Hindlimb muscle (tissue), 1 donor: ENCODE measurements at places on chromosomes 2 and 18.

GRCh38 chr2:113304702-113305101 lies 26.0 kb upstream of the PAX8 start:
- DNase-seq, result no peak

DNA sequence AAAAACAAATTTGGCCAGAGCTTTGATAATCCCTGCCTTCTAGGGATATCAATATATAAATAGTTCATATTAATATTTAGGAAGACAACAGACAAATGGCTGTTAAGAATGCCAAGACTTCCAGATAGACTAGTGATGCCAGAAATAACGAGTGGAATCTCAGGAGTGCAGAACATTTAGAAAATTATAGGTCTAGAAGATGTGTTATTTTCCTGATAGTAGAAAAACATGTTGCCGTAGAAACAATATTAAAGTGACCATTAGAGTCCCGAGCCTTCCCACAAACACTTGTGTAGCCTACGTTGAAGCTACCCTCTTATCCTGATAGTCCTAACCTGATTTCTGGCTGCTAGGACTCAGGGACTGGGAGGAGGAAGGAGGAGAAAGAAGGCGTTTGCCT lies 54.3 kb upstream of the ITGA6 start:
- no peak for DNase-seq

- DNase-seq, result no peak
Observed at GRCh38 chr18:48184118-48184517, 225.1 kb downstream of the ZBTB7C start.

- DNase-seq, result peak; percentile 58
Observed at GRCh38 chr2:45748239-45748638, 96.8 kb downstream of the PRKCE start.

GRCh38 chr2:181042706-181043105 lies 62.3 kb downstream of the UBE2E3 start:
- DNase-seq, result no peak

DNA sequence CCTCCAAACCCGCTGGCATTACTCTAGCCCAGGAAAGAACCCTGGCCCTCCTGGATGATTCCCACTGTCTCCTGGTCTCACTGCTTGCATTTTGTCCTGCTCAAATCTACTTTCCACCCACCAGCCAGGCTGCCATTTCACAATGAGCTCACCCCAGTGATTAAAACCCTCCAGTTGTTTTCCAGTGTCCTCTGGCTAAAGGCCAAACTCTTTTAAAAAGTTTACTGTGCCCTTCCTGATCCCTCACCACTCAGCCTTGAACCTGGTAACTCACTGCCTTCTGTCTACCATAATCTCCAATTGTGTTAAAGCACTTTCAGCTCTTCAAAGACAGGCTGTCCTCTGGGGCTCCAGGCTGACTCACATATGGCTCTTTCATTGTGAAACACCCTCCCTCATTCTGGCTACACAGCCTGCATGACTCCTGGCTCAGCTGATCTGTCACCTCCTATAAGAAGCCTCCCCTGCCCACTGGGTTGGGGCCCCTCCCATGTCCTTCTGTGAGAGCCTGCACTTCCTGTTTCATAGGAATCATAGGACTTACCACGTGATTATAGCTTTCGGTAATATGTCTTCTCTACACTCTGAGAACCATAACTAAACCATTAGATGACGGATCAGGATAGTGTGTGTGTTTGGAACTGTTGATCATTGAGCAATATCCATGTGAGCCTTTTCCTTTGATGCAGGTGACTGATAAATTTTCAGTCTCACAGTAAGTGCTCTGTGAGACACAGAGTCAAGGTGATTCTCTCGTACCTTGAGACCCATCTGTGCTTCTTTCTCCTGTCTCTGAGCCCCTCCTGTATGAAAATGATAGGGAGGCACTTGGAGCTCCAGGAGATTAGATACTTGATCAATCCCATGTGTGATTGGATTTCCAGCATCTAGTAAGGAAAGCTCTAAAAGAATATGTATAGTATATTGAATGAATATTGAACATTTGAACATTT lies 590.8 kb upstream of the ID2 start:
- no peak for DNase-seq

DNA sequence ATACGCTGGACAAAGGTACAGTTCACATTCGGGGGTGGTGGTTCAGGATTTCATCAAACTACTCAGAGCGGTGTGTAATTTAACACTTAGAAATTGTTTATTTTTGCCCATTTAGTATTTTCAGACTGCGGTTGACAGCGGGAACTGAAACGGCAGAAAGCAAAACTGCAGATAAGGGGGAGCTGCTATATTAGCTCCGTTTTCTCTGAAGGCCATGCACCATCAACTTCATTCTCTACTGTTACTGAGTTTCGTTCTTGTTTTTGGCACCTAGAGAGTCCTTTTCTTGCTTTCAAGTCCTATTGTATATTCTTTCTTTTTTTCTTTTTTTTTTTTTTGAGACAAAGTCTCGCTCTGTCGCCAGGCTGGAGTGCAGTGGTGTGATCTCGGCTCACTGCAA lies 121.5 kb upstream of the SP3 start:
- DNase-seq, result no peak

GRCh38 chr2:110126086-110126773 lies 10.6 kb upstream of the MALL start:
- DNase-seq, result no peak

DNA sequence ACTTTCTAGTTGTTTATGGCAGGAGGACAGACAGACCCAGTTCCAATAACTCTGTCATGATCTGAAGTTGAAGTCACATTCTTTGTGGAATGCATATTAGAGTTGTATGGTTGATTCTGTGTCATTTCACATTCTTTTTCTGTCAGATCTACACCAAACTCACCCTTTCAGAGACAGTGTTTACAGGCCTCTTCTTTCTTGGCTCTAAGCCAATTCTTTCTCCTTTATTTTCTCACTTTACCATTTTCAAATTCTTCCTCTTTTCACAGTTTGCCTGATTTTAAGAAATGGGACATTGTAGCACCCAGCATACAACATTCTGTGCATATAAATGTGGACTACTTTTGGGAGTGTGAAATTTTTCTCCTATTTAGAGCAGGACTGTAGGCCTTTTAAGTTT lies 103.7 kb downstream of the CCDC85A start:
- DNase-seq, result no peak

GRCh38 chr2:173991856-173992588 lies 26.8 kb upstream of the SP3 start:
- DNase-seq, result peak; percentile 71

DNA sequence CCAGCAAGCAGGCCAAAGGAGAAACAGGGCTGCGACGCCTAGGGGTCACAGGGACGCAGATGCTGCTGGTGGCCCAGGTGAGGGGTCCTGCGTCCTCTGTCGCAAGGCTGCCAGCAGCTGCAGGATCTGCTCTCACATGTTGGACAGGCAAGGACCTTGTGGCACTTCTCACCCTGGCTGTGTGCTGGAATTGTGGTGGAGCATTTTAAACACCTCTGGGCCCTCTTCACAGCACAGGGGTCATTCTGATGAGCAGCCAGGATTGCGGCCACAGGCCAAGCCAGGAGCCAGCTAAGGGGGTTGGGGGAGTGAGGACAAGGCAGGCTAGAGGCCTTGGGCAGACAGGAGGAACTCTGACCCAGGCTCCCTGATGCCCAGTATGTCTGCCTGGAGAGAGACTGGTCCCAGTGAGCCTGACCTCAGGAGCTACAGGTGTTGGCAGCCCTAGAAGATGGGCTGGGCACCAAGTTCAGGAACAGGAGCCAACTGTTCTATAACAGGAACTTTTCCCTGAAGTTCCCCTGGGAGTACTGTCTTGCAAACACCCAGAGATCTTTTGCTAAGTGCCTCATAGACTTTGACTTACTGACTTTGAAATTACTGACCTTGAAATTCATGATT lies 40.2 kb downstream of the EFR3B start:
- no peak for DNase-seq

DNA sequence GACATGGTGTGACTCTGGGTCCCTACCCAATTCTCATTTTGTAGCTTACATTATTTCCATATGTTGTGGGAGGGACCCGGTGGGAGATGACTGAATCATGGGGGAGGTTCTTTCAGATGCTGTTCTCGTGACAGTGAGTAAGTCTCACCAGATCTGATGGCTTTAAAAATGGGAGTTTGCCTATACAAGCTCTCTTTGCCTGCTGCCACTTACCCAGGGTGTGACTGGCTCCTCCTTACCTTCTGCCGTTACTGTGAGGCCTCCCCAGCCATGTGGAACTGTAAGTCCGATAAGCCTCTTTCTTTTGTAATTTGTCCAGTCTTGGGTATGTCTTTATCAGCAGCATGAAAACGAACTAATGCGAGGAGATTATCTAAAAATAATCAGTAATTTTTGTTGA lies 1683.2 kb upstream of the SLC39A10 start:
- DNase-seq, result no peak

DNA sequence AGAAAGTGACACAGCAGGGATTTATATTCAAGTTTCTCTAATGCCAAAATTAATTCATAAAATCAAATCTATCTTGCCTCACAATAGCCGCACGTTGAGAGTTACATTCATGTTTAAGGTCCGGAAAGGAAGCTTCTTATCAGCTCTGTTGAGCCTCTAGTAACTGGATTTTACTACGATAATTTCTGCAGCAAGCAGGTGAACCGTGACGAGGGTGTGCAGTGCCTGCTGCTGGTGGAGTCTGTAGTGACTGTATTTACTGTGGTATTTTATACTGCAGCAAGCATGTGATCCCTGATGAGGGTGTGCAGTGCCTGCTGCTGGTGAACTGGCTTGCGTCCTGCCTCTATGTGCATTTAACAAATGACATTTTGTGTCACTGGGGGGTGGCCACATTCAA lies 120.0 kb downstream of the SNTG2 start:
- no peak for DNase-seq

- peak; percentile 61 for DNase-seq
Observed at GRCh38 chr2:55168221-55169154, 63.6 kb downstream of the CLHC1 start.

DNA sequence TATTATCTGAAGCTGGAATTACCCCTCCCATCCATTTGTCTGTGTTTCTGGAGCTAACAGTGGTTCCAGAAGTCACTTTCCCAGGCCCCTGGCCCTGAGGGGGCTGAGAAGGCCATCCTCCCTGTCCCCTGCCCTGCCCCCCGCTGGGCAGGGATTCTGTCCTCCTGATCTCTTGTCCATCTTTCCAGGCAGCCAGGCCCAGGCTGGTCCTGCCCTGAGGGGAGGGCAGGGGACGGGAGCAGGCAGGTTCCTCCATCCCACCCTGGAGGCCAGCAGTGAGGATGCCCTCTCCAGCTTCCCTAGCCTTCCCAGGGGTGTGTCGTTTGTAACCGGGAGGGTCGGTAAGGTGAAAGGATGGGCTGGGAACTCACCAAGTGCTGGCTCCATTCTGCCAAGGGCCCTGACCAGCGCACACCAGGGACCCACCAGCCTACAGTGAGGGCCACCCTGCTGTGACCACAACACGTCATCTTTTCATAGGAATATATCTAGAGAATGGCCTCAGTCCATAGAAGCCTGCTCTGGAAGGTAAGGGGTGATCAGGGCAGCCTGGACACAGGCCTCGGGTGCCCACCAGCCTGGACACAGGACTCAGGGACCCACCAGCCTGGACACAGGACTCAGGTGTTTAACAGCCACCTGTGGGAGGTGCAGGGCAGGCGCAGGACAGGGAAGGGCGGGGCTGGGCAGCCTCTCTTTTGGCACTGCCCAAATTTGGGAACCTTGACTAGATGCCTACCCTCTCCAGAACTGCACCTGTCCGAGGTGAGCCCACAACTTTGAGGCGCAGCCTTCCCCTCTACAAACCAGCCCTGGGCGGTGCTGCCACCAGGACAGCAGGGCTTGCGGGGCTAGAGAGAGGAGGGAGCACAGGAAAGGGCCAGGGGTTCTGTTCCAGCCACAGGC lies 35.8 kb upstream of the GPC1 start:
- no peak for DNase-seq

- no peak for DNase-seq
Observed at GRCh38 chr2:235876099-235876679, 292.0 kb downstream of the GBX2 start.

DNA sequence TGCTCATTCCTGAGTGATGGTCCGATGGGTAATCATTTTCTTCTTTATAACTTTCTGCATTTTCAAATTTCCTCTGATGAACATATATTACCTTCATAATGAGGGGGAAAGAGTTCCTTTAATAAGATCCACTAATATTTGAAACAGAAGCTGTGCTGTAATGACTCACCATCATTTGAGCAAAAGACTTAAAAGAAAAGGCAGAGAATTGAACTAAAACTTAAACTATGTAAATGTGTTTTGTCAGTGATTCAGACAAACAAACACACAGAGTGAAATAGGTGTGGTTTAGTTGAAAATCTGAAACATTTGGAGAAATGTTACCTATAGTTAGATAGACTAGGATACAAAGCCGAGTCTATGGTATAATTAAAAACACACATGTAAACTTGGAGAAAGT lies 209.6 kb downstream of the STK39 start:
- no peak for DNase-seq

DNA sequence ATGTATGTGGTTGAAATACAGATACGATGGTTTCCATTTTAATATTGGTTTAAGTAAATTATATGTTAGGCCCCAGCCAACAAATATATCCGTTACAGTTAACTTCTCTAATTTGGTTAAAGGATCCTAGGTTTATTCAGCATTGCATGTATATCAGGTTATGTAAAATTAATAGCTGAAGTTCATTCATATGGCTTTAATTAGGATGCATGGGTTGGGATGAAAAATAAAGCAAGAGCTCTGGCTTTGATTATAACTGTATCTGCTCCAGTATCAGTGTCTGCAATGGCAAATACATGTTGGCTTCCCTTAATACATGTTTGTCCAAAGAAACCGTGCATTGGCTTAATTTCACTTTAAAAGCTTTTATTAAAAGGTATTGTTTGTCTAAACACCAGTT lies 435.7 kb upstream of the SETBP1 start:
- DNase-seq, result no peak

DNA sequence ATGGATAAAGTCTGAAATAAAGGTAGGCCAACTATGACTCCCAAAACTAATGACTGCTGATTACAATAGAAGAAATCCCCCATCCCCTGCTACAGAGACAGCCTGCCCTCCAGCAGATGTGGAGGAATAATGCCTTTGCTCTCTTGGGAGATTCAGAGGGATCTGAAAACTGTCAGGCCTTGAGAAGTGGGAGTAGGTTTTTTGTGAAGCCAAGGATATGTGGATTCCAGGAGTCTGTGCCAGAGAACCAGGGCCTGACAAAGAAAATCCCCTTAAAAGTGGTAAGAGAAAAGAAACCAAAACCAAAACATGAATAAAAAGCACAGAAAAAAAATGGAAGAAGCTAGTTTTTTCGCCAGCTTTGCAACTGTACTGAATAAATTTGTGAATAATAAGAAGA lies 397.6 kb downstream of the ZNF521 start:
- DNase-seq, result peak; percentile 20

GRCh38 chr2:112644155-112644932 lies 1.4 kb upstream of the SLC20A1 start:
- no peak for DNase-seq

- DNase-seq, result no peak
Observed at GRCh38 chr2:168666339-168666738, 136.1 kb upstream of the NOSTRIN start.

DNA sequence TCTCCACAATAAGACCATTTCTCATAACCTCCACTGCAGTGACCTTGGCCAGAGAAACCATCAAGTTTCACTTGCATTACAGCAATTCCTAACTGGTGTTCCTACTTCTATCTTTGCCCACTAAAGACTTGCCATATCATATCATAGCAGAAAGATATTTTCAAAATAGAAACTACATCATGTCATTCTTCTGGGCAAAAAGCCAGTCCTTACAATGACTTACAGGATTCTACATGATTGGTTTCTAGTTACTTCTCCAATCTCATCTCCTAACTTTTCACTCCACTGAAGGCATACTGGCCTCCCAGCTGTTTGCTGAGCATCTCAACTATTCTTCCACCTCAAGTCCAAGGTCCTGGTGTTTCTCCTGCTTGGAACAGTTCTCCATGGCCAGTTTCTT lies 151.4 kb downstream of the HNMT start:
- no peak for DNase-seq

- DNase-seq, result no peak
Observed at GRCh38 chr2:70698847-70699246, 69.2 kb downstream of the ADD2 start.
